Fibroblast of skin of left biceps (primary cell): ENCODE measurements at places on chromosomes 6 and 20.

DNA sequence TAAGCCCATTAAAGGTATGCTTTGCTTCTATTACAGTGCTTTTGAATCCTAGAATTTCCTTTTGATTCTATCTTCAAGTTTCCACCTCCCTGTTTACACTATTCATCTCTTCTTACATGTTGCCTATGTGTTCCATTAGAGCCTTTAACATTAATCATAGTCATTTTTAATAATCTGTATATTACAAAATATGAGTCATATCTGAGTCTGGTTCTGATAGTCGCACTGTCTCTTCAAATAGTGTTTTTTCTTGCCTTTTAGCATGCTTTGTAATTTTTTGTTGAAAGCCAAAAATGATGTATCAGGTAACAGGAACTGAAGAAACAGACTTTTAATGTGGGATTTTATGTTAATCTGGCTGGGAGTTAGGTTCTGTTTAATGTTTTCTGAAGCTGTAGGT lies 68.4 kb downstream of the DNAAF9 start:
- no peak for DNase-seq

DNA sequence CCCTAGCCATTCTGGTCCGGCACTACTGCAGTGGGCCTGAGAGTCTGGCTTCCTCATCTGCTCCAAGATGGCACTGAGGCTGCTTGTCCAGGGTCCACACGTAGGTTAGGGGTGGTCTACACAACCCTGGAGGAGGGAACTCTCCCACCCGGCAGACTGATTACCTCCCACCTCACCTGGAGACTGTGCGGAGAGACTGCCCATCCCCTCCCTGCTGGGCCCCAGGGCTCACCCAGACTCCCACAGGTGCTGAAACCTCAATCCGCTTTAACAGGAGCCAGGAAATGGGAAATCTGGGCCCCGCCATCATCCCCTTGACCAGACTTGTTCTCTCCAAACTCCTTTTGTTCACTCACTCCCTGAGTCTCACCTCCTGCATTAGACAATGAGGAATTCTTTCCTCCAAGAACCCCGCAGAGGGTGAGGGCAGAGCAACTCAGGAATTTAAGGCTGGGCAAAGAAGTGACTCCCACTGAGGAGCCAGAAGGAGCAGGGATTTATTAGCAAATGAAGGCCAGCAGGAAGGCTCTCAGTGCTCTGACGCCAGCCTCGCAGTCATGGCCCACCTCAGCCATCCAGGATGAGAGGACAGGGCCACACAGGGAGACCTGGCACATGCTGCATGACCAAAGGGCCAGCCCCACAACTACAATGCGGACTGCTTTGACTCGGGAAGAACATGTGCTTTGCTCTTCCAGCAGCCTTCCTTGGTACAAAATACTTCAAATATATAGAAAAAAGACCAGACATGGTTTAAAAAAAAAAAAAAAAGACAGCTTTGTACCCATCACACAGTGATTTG lies 53.0 kb downstream of the CDK5RAP1 start:
- DNase-seq = no peak

GRCh38 chr6:45566882-45567281 lies 189.1 kb upstream of the SUPT3H start:
- DNase-seq = no peak

DNA sequence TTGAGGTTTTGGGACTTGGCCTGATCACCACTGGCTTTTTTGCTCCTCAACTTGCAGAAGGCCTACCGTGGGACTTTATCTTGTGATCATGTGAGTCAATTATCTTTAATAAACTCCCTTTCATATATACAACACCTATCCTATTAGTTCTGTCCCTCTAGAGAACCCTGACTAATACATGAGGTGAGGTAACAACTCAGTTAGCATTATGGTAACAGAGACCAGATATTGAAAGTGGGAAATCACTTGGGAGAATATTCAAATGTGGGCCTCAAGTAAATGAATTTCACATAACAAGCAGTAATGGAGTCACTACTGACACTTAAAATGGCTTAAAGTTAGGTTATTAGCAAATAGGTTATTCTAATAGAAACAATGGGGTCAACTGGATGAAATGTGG lies 438.1 kb upstream of the AGPAT4 start:
- DNase-seq = no peak

DNA sequence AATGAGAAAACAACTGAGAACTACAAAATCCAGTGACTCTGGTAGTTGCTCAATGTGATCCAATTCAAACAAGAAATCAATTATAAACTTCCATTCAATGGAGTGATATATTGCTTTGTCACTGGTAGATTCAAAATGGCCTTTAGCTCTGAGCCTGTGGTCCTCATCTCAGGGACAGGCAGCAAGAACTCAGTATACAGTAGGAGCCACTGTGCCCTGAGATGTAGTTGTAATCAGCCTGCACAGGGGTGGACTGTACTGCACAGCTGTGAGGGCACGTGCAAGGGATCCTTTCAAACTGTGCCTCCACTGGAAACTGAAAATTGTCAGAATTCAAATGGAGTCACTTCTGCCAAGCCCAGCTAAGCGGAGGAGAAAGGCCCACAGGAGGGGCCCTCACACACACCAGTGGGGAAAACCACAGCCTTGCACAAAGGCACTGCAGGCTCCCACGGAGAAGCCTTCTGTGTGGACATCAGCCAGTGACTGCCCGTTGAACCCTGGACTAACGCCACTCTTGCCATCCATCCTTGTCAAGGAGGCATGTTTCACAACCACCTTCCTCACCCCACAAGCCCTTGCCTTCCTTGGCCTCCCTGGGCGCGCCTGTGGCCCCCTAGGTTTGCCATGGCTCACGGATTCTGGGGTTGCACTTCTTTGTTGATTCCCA lies 186.7 kb downstream of the SMOC2 start:
- no peak for DNase-seq

DNA sequence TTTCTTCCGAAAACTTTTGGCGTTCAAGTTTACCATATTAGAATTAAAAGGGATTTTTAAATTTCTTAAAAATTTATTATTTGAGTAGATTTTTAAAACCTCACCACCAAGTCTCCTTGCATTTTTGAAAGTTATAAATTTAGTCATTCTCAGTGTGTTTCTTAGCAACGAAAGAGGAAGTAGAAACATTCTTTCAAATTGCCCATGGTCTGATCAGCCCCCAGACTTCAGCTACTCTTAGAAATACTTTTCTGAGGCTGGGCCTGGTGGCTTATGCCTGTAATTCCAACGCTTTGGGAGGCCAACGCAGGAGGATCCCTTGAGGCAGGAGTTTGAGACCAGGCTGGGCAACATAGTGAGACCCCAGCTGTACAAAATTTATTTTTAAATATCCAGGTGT lies 15.1 kb upstream of the RTF2 start:
- no peak for DNase-seq

DNA sequence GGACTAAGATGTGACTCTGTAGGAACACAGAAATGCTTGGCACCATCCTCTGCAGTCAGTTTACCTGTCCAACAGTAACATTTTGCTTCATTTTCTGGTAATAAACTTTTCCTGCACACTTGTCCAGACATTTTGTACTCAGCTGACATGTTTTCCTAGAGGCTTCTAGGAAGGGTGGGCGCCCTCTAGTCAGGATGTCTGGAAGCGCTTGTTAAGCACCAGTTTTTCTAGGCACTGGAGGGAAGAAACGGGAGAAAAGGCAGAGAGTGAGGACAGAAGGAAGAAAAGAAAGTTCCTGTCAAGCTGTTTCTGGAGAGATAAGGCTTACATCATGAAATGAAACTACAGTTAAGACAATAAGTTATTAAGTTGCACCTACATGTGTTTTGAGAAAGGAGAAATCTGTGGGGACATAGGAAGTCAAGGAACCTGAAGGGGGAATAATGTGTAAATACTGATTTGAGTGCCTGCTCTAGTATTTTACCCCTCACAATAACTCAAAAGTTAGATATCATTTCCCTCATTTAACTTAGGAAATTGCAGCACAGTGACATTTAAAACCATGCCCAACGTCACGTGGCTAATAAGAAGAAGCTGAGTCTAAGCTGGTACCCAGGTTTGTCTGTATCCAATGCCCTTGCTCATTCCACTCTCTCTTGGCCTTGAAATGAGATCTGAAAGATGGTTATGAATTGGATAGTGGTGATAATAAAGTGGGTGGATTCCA lies 42.7 kb upstream of the TNFRSF21 start:
- no peak for DNase-seq

DNA sequence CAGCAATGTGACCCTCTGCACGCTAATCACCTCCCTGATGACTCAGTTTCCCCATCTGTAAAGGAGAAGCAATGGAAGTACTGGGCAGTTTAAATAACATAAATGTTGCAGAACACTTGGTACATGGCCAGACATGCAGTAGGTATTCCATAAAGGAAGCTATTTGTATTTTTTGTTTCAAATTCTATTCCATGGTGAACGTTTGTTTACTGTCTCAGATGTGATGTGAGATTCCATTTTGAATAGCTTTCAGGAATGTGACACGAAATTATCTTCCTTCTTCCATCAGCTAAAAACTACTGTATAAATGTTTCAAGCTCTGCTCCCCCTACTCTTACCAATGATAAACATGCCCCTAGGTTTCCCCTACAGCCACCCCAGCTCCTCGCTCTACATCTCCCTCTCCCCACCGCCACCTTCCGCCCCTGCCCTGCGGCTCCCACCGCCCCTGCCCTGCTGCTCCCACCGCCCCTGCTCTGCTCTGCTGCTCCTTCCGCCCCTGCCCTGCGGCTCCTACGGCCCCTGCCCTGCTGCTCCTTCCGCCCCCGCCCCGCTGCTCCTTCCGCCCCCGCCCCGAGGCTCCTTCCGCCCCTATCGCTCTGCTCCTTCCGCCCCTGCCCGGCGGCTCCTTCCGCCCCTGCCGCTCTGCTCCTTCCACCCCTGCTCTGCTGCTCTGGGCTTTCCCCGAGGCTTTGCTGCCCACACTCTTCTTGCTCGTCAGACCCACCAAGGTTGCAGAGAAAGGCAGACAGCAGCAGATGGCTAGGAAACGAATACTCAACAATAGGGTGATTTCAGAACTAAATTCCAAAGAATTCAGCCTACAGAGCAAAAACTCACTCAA lies 78.9 kb downstream of the THBS2 start:
- no peak for DNase-seq

DNA sequence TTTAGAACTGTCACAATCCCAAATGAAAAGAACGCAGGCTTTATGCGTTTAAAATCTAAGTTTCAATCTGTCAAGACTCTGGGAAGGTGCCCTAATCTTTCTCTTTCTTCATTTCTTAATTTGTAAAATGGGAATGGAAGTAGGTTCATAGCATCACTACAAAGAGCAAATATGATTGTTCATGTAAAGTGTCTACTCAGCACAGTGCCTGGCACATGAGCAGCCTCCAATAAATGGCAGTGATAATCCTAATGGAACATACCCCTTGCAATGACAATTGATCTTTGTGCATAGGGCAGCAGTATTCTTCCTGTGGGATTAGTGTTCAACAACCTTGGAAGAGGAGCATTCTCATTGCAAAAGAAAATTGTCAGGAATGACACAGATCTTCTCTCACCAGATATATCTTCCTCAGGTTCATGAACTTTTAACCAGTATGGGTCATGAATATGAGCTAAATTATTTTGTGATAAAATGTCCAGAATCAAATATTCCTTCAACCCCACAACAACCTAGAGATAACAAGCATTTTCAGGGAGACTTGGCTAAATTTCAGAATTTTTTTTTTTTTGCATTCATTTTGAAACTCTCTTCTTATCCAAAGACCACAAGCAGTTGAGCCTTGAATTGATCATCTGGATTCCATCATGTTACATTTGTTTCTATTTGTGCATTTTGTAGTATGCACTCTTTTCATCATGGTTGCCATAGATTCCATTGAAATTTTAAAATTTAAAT lies 149.1 kb downstream of the TBX18 start:
- no peak for DNase-seq

- no peak for DNase-seq
Observed at GRCh38 chr6:165652766-165653165, 10.3 kb downstream of the PDE10A start.

DNA sequence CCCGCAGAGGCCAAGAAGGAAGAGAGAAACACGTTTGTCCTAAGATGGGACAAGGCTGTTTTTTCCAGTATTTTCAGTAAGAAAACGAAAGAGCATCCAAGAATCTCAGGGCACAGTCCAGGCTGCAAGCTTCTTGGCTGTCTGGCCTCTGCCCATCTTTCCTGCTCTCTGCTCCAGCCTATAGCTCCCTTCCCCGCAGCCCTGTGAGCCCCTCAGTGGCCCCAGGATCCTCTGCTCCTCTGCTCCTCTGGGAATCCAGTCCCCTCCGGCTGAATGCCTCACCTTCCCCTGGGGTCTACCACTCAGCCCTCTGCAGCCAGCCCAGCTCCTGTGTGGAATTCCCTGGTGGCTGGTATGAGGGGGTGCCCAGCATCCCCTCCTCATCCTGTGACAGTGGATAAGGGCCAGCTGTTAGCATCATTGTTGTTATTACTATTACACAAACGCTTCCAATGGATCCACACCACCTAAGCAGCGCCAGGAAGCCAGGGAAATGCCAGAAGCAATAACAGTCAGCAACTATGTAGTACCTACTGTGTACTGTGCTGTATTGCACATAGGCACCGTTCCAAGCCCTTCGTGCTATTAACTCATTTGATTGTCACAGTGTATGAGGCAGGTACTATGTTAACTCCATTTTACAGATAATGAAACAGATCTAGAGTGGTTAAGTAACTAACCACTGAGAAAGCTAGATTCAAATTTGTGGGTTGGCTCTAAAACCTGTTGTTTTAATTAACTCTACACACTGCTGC lies 60.3 kb upstream of the PTPN1 start:
- no peak for DNase-seq

DNA sequence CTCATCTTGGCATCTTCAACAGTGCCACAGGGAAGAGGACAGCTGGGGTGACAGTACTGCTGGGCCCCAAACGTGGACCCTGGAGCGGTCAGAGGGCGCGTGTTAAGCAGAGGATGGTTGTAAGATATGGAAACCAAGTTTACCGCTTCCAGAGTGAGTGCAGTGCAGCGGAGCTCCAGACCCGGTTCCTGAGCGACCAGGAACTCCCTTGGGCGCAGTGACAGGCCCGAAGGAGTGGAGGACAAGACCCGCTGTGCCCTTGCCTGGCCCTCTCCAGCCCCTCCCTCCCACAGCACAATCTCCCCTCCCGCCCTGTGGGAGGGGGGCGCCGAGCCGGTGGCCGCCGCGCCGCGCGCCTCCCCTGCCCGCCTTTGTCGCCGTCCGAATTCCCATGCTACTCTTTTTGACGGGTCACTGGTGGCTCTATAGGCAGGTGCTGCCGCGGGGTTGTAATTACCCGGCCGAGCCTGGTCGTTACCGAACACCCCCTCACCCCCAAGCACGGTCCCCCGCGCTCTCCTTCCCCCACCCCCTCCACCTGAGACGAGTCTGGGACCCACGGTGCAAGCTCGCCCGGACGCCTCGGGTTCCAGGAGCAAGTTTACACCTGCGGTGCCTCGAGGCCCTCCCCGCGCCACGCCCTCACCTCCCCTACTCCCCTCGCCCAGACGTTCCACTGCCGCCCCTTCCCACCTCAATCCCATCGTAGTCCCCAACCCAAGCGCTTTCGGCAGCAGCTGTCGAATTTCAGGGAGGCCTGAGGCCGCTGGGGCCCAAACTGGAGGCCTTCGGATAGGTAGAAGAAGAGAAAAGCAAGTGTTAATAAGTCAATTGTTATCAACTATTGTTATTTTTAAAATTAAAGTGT lies 3.9 kb downstream of the NR2E1 start:
- no peak for DNase-seq

- DNase-seq = no peak
Observed at GRCh38 chr6:3643921-3644738, 107.4 kb downstream of the PXDC1 start.

- no peak for DNase-seq
Observed at GRCh38 chr6:157430834-157431233, 49.8 kb downstream of the ZDHHC14 start.
